ENCODE measurements at places on chromosomes 6 and 20. TPM values are rescaled to one million over a fixed set of nuclear protein-coding genes. Genes with fewer than 3 reads are reported as not detected.

GRCh38 chr6:16136621-16137450 is 8.0 kb downstream of the MYLIP start:
- no peak for DNase-seq

- no peak for DNase-seq
Observed at GRCh38 chr6:126312013-126312665, 27.8 kb upstream of the CENPW start.

DNA sequence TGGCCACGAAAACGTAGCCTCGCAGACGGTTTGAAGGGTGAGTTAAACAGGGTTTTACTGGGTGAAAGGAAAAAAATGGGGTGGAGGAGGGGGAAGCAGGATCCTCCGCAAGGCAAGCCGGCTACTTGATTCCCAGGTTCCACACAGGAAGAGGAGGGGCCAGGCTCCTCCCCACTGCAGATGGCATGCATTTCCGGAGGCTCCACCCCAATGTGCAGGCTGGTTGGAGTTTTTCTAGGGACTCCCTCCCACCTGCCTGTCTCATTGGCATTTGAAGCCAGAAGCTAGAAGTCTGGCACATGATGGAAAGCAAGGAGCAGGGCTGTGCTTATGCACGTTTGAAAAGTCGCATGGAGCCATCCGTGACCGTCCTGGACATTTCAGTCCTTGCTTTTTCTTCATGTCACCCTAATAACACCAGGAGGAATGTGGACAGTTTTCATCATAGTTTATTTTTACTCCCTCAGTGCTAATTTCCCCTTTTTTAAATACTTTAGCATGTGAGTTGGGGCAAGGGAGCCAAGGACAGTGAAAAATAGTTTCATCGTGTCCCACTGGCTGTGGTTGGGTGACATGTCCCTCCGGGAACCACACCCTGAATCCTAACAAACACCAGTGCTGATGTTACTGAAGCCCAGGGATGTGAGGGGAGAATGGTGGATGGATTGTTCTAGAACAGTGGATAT is 100.1 kb upstream of the INSM1 start:
- DNase-seq, result no peak

DNA sequence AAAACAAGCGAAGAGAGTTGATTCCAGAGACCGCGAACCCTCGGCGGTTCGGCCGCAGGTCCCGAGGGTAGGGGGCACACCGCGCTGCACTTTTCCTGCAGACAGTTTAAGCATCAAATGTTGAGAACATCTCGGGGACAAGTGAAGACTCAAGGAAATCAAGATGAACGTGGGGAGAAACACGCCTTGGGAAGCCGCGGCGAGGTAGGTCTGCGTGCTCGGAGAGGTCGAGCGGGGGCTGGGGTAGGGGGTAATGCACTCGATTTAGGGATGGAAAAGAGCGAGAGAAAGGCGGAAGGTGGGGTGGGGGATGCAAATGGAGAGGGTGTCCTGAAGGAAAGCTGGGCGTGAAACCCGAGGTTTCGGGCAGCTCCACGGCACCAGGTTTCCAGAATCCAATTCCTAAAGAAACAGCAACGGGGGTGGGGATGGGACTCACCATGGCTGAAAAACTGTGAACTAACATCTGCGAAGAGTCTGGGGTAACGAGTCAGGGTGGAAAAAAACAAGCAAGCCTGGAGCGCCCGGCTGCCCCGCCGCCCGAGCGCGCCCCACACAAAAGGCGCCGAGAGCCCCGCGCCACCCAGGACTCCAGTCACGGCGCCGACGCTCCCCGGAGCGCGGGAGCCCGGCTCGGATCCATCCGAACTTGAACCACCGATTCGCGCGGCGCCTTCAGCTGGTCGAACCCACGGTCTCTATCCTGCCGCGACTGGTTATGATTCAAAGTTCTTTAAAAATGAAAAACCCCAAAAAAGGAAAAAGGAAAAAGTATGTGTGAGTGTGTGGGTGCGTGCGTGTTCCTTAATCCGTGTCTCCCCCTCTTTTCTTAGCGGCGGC is 3.5 kb downstream of the TFAP2A start:
- DNase-seq, result no peak

DNA sequence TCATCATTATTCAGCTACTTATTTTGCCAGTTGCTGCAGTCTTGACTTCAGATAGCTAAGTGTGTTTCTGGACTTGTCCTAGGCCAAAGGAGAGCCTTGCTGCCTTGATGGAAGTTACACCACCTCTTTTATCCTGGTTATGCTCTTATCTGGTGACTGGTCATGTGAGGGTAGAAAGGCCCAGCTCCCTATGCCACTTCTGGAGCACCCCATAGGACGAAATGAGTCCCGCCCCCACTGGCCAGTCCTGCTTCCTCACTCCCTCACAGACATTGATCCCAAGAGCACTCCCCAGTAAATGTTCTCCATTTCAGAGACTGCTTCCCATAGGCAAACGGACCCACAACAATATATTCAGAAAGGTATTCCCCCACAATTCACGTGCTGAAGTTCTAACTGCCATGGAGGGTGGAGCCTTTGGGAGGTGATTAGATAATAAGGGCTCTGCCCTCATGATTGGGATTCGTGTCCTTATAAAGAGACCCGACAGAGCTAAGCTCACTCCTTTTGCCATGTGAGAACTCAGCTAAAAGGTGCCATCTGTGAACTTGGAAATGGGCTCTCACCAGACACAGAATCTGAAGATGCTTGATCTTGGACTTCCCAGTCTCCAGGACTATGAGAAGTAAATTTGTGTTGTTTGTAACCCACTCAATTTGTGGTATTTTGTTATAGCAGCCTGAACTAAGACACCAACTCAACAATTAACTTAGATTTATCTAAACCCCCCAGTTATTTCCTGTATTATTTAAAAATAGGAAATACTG is 21.5 kb upstream of the ELOVL2 start:
- DNase-seq, result no peak

DNA sequence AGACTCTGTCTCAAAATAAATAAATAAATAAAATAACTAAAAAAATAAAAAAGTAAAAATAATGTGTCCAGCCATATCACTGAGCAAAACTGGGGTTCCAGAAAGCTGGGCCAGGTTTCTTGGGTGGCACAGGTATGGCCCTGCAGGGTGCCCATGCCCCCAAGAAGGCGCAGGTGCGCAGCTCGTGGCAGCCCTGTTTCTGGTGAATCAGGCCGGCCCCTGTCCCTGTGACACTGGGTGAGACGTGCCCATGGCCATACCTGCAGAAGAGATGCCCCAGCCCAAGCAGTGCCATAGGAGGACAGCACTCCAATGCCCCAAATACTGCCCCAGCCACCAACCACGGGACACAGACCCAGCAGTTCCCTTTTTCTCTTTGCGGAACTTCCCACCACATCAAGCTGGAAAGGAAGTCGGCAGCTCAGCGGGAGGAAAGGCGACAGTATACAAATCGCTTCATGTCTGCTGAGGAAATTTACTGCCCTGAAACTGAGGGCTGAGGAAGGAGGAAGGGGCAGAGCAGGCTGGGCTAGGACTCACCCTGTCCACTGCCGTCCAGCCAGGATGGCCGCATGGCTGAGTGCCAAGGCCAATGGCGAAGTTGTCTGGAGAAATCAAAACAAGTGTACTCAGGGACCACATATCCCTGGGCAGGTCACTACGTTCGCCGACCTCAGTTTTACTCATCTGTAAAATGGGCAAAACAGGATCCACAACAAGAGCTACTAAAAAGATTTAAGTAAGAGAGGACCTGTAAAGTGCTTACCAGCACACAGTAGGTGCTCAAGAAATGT is 55.4 kb downstream of the PREX1 start:
- no peak for DNase-seq

- no peak for DNase-seq
Observed at GRCh38 chr6:152904678-152905077, 78.2 kb downstream of the FBXO5 start.

- DNase-seq, result no peak
Observed at GRCh38 chr6:14312587-14312986, 195.0 kb downstream of the CD83 start.

DNA sequence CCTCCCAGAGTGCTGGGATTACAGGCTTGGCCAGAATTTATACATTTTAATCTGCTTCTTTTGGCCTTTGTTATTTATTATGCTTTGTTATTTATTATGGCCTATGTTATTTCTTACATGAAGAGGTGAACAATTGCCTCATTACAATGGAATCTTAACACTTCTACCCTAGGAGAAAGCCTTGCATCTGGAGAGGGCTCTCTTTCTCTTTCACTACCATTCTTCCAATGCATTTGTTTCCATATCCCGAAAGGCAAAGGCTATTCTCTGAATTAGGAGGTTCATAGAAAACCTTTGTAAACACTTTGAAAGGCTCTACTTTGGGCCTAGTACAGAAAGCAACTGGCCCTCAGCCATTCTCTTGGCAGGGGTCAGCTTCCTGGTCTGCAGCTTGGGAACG is 19.9 kb upstream of the DEK start:
- DNase-seq, result no peak

- no peak for DNase-seq
Observed at GRCh38 chr6:12351672-12352071, 61.5 kb downstream of the EDN1 start.

DNA sequence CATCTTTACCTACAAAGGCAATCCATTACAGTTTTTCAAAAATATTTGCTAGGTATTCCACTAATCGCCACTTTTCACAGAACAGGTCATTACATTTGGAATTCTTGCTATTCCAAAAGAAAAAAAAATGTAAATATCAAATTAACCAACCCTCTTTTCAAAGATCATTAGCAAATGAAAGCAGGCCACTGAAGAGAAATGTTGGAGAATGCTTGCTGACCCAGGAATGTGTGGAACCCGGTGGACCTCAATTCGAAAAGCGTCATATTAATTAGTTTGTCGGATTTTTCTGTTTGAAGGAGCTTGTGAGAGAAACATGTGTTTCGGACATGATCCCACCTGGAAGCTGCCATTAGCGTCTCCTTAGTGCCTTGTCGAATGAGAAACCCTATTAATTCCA is 27.9 kb upstream of the SERPINB9 start:
- DNase-seq, result no peak

GRCh38 chr6:1890071-1890470 is 280.4 kb downstream of the FOXC1 start:
- no peak for DNase-seq

C20orf144 gene
- 0.32 TPM for polyA plus RNA-seq

LIN28B gene
- polyA plus RNA-seq, result 0.24 TPM

DNAH8 gene
- 0.90 TPM for polyA plus RNA-seq

CEP162 gene
- polyA plus RNA-seq, result 16.7 TPM

CYP21A2 gene
- polyA plus RNA-seq, result 0.29 TPM

PABPC1L gene
- 59.6 TPM for polyA plus RNA-seq

SLC32A1 gene
- polyA plus RNA-seq, result 3.0 TPM

C20orf173 gene
- not detected for polyA plus RNA-seq

BMP7 gene
- polyA plus RNA-seq, result 94.0 TPM

All from renal cortex interstitium (tissue), 15 donors.